ENCODE measurements at places on chromosomes 7 and 10.

DNA sequence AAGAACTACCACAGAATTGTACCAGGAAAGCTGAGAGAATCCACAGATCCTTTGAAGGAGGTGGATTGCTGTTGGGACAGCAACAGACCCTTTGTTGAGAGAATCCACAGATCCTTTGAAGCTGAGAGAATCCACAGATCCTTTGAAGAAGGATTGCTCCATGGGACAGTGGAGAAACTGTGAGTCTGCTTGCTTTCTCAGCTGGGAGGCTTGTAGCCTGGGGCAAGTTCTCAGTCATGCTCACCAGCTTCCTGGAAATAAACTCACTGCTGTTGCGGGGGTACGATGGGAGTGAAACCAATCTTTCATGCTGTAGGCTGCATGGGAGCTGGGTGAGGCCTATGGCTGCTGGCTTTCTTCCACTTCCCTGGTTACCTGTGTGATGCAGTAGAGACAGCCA, 106.3 kb downstream of the C7orf25 start:
- no peak for DNase-seq

DNA sequence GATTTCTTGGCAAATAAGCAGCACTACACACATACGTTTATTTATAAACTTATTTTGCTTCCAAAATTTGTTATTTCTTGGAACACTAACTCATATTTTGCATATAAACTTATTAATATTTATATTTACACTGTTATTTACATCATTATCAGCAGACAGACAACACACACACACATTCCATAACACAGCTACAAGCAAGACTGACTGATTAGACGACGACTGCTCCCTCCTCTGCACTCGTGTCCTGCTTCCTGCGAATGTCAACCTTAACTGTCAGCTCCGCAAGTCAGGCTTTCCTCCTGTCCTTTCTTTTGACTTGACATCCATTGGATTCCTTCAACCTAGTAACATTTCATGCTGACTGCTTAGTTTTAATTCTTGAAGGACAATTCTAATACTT, 96.6 kb downstream of the ATE1 start:
- no peak for DNase-seq

DNA sequence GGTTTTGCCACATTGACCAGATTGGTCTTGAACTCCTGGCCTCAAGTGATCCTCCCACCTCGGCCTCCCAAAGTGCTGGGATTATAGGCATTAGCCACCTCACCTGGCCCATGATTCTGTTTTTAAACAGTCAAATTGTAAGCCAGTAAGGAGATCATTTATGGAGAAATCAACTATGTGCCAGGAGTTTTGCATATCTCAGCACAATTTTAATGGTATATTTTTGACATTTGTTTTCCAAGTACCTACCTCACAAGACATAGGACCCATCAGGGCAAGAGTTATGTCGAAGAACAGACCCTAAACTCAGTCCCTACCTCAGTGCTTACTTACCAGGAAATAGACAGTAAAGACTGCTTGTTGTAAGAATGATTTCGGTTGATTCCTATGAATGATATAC, 173.3 kb upstream of the TNS3 start:
- no peak for DNase-seq

- DNase-seq, result no peak
Measured at GRCh38 chr7:30824821-30825720, 53.9 kb downstream of the MINDY4 start.

GRCh38 chr10:55183993-55184392, 383.0 kb upstream of the PCDH15 start:
- peak; percentile 16 for DNase-seq

GRCh38 chr7:128763541-128763940, 12.1 kb downstream of the OPN1SW start:
- no peak for DNase-seq
